ENCODE measurements at places on chromosomes 7 and 10.

- no peak for DNase-seq
Observed at GRCh38 chr7:134427896-134428295, 31.0 kb downstream of the AKR1B1 start.

DNA sequence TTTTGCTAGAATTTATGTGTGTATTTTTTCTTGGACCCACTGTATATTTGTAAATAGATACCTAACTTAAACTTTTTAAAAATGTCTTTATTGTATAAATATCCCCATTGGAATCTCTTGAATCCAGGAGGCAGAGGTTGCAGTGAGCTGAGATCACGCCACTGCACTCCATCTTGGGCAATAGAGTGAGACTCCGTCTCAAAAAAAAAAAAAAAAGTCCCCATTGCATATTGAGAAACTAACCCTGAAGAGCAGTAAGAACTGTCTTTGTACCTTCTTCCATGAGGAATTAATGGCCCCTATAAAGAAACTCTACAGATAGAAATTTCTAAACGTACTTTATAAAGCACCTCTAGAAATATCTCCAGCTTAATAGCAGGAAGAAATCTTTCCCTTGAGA, 504.0 kb downstream of the SORCS1 start:
- no peak for DNase-seq

DNA sequence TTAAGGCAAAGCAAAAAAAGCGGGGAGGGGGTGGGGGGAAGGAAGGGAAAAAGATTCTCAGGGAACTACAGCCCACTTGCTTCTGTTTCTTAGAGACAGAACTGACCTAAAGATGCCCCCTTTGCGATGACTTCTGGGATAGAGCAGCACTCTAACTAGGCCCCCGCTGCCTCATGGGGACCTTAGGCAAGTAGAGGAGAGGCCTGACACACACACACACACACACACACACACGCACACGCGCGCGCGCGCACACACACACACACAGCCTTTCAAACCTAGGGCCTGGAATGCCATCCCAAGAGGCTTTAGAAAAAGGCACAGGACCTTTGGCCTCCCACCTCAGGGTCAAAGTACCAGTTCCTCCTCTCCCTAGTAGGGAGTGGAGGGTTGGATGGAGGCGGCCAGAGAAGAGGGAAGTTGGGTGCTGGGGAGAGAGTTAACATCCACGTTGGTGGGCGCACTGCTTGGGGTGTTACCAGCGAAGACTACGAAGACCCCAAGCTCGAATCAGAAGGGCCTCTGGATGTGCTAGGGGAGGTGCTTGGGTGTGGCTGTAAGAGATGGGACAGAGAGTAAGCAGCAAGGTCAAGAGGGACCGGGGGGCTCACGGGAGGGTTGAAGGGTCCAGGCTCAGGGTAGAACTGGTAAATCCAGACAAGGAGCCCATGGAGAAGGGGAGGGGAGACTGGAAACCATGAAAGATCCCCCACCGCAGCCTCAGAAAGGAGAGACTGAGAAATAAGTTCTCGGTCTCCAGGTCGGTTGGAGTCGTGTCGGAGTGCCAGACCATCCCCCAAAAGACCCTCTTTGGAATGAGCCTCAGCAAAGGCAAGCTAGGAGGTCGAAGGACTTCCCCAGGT, 1.2 kb upstream of the COL1A2 start:
- DNase-seq: no peak

- DNase-seq: no peak
Observed at GRCh38 chr10:92047215-92047614, 123.6 kb downstream of the BTAF1 start.

Data from epithelial cell of esophagus (primary cell).